Activated T-helper 2 cell treated with anti-CD3 and anti-CD28 coated beads, Interferon-gamma antibody, Interleukin-2, Interleukin-4, amounts not matched to agents 10 μg/mL and 5 μg/mL and 100 μg/mL, durations not matched to agents 14 hours and 24 hours and 36 hours (primary cell): ENCODE measurements at places on chromosomes 2 and 18.

GRCh38 chr18:54257015-54257414 lies 12.3 kb upstream of the POLI start:
- DNase-seq, result no peak

DNA sequence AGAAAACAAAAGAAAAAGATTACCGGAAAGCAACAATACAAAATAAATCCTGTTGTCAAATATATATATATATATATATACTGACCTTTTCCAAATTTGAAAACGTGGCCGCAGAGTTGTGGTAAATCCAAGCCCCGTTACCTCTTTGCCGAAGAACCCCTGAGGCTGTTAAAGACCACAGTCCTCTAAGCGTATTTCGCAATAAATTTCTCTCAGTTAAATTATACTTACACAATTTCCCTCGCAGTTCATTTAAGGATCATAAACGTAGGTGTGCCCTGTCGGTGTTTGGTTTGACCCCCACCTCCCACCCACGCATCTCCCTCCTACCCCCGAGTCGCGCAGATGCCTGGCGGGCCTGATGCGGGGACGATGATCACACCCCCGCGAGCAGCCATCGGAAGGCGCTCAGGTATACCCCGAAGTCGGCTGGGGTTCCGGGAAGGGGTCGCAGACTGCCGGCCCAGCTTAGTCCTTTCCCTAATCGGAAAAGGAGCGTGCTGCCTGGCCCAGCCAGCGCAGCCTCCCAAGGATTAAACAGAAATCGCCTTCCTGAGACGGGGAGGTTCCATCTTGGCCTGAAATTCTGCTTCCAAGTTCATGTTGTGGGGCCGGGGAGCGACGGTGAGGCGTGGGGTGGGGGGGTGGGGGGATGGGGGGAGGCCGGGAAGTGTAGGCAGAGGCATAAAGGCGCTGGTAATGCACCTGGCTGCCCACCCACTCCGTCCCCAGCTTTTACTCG lies 2.9 kb upstream of the MEIS1 start:
- DNase-seq, result no peak

DNA sequence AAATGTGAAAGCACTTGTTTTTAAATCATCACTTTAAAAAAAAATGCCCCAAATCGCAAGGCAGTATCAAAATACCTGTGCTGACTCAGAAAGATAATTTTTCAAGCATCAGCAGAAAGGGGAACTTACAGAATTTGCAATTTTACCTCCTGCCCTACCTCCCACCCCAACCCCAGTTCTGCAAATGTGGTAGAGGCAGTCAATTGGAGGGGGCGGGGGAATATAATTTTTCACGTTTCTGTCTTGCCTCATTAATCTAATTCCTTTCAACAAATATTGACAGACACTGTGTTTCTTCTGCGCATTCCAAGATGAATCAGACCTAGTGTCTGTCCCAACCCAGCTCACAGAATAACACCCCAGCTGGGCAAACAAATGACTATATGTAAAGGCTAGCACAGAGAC lies 76.8 kb downstream of the ALPK2 start:
- DNase-seq, result no peak

DNA sequence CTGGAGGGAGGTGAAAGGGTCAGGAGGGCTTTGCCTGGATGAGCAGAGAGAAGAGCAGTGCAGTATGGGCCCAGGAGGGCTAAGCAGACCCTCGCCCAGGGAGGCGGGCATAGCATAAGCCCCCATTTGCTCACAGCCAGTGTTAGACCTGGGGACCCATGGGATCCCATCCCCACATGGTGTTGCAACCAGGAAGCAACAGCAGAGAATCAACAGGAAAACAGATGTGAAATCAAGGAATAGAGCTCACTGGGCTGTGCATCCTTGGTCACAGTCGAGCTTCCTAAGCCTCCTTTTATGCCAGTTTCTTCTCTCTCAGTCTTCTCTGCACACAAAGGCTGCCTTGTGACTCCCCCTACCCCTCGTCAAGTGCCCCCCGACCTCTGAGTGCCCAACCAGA lies 19.9 kb downstream of the ASB18 start:
- no peak for DNase-seq

- DNase-seq, result no peak
Measured at GRCh38 chr18:2219706-2220105, 351.6 kb downstream of the METTL4 start.

DNA sequence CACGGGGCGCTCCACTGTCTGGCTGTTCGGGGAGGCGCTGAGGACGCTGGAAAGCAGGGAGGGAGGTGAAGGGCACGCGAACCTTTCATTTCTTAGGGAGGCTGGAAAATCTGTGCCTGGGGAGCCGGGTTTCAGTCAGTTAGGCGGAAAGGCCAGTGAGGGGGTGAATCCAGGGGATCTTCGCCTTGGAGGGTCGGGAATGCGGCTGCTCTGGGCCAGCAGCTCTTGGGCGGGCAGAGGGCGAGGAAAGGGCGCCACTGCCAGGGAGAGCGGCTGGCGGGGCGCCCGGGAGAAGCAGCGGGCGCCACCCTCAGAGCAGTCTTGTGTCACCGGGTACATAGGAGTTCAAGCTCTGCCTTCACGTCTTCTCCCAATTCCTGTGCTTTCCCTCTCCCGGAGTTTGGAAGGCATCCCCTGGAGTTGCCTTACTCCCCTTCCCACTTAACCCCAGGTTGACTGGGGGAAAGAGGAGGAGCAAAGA lies 1.4 kb downstream of the CCDC85A start:
- DNase-seq, result no peak

DNA sequence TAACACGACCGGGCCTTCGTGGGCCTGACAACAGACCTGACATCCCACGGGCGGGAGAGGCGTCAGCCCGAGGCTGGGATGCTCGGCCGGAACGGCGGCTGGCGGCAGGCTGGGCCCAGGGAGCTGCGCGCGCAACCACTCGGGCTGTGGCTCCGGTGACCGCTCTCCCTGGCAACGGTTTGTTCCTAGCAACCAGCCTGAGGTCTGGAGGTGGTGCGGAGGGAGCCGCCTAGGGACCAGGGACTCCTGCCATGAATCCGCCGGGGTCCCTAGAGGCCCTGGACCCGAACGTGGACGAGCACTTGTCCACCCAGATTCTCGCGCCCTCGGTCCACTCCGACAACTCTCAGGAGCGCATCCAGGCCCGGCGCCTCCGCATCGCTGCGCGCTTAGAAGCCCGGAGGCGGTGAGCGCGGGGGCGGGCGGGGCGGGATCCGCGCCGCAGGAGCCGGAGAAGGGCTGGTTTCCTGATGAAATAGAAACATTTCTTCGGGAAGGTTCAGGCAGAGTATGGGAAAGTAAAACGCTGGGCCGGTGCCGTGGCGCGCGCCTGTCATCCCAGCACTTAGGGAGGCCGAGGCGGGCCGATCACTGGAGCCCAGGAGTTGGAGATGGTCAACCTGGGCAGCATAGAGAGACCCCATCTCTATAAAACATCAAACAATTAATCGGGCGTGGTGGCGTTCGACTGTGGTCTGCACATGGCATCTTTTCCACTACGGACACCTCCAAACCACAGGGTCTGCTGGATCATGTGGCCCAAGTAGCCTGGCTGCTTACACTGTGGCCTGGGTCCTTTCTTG lies at the start of gene DRC1:
DRC1 (plus strand) TSS at position 182 of the 803 bp plus-strand sequence; CDS start at position 252, 70 bp downstream.
- peak; percentile 40 for DNase-seq

DNA sequence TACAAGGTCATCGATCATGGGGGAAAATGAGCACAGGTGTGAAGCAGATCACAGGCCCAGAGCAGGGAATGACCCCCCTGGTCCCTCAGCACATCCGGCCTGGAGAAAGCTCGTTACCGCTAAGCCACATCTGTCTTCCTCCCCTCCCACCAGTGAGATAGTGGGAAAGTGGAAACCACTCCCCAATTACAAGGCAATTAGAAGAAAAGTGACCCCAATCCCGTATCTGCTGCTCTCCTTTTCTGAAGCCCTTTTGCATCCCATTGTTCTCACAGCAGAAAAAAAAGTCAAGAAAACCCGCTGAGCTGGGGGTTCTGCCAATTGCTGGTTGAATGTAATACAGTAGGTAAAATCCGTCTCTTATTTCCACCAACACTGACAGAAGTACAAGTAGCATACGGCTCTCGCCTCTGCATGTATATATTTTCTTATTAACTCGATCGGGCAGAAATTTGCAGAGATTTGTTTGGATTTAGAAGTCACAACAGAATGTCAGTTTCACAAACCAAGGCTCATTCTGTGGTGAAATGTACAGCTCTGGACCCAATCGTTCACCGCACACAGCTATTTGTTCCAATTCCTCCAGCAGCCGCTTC lies 287.0 kb downstream of the TCF4 start:
- DNase-seq, result no peak

- DNase-seq, result no peak
Measured at GRCh38 chr2:8661235-8661634, 20.6 kb upstream of the ID2 start.

GRCh38 chr2:219045937-219046550 lies 4.7 kb upstream of the CFAP65 start:
- DNase-seq, result no peak

GRCh38 chr18:50527636-50528307 lies 32.1 kb upstream of the MAPK4 start:
- no peak for DNase-seq
